SK-N-DZ (cell line): ENCODE measurements at places on chromosomes 4 and X.

- no peak for DNase-seq
Observed at GRCh38 chrX:35357656-35358055, 415.1 kb downstream of the FAM47B start.

DNA sequence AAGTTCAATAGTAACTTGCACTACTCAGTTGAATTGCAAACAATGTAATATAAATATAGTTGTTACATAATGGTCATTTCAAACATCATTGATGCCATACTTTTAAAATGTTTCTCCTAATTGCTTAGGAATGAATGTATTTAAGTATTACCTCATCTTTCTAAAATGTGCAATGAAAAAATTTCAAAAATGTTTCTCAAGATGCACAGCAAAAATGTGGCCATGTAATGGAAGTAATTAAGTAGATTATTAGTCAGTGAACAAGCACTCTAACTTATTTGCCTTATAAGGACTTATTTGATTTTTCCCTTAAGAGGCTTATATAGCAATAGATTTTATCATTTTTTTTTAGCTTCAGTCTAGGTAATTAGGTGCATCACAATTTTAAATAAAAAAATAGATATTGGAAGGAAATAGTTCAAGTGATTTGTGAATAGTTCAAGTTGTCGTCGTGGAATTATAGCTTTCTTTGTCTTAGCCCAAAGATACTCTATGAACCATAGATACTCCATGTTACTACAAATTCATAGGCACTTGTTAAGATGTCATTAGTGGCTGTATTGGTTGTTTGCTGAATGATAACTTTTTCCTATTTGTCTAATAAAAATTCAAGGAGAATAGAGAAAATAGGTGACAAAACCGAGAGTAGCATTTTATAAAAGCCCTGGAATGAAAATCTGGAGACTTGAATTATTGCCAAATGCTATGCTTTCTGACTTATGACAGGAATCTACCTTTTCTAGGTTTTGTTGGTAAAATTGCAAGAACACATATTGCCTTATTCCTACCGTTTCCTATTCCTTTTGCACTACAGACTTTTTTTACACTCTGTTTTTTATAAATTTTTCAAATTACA is 118.5 kb downstream of the TLL1 start:
- no peak for DNase-seq

DNA sequence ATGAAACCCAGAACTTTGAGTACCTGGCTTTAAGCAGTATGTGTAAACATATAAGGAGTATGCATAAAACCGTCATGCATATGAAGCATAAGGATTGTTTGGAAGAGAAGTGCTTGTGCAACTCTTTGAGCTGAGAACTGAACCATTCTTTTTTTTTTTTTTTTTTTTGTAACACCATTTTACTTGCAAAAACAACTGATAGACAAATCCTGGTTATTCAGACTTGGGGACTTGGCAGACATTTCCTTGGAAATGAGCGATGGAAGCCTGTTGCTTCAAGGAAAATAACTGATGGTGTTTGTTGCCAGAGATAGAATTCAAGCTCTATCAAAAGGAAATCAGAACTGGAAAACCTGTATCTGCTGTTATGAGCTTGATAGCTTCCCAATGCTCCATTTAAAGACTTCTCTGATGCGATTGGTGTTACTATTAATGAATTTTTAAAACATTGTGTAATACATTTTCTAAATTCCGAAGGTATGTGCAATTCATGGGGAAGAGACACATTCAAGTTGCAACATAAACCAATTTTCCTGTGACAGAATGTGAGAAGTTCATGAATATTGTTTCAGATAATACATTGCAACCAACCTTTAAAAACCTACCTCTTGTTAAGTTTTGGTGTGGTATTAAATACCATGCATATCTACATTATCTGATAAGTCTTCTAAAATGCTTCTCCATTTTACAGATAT is 47.0 kb upstream of the FAT1 start:
- no peak for DNase-seq

GRCh38 chrX:153411255-153411987 is at the start of gene ZFP92:
Gene ZFP92, plus strand, starts transcription at chrX:153411472. Its CDS starts 6,851 bp downstream, at chrX:153418323.
- DNase-seq: no peak

DNA sequence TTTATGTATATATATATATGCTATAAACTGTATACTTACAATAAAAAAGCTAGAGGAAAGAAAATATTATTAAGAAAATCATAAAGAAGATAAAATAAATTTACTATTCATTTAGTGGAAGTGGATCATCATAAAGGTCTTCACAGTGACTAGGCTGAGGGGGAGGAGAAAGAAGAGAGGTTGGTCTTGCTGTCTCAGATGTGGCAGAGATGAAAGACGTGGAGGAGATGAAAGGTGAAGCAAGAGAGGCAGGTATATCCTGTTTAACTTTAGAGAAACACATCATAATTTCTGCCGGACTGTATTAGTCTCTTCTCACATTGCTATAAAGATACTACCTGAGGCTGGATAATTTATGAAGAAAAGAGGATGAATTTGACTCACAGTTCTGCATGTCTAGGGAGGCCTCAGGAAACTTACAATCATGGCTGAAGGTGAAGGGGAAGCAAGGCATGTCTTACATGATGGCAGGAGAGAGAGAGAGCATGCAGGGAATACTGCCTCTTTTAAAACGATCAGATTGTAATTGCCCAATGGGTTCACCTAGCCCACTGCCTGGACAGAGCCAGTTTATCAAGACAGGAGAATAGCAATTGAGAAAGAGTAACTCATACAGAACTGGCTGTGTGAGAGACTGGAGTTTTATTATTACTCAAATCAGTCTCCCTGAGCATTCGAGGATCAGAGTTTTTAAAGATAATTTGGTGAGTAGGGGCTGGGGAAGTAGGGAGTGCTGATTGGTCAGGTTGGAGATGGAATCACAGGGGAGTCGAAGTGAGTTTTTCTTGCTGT is 22.1 kb upstream of the RRAGB start:
- no peak for DNase-seq

- DNase-seq: no peak
Observed at GRCh38 chr4:6324999-6325787, 55.5 kb downstream of the WFS1 start.

DNA sequence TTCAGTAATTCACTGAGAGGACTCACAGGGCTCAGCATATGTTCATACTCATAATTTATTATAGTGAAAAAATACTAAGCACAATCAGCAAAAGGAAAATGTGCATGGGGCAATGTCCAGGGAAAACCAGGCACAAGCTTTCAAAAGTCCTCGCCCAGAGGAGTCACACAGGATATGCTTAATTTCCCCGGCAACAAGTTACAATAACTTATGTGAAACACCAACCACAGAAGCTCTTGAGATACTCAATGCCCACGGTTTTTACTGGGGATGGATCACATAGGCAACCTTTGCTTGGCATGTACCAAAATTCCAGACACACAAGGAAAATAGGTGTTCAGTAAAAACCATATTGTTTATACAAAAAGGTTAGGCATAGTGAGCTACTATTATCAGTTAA is 38.5 kb upstream of the STPG2 start:
- DNase-seq: no peak

DNA sequence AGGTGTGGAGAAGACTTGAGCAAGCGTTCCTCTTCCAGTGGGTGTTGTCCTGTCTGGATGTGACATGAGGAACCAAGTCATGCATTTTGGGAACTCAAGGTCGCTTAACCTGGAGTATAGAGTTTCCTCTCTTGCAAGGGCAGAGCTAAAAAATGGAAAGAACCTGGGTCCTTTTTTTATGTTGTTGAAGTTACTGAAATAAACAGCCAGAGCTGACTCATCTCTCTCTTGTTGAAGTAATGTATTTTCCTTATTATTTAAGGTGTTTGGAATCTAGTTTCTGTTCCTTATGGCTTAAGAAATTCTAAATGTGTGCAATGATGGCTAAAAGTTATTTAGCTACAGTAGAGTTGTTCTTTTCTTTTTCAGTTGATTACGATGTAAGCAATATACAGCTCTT is 314.5 kb downstream of the CAMK2D start:
- no peak for DNase-seq

GRCh38 chrX:43479850-43480249 is 176.2 kb upstream of the MAOA start:
- no peak for DNase-seq

DNA sequence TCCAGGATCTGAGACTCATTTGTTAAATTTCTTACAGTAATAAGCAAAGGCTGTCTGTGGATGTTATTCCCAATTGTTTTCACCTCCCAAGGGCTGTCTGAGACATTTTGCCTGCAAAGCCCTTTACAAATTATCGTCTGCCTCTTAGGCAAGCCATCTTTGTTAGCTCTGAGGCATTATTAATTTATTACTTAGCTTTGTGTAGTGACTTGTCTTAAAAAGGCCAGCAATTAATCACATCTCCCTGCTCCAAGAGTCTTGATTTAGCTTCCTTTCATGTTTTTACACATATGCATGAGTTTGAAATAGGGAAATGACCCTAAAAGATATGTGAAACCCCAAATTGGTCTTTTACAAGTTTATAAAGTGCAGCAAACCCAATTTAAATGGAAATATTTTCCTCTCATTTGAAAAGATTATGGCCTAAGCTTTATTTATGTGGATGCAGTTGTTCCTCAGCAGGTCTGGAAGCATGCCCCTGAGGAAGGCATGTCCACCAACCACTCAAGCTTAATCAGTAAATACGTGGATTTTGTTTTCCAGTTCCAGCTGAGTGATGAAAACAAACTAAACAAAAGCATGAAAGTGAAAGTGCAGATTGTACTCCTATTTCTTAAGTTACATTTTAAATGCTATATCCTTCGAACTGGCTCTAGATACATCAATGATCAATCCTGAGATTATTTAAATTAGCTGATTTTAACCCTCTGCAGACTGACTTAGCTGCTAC is 173.6 kb upstream of the LNX1 start:
- DNase-seq: no peak

DNA sequence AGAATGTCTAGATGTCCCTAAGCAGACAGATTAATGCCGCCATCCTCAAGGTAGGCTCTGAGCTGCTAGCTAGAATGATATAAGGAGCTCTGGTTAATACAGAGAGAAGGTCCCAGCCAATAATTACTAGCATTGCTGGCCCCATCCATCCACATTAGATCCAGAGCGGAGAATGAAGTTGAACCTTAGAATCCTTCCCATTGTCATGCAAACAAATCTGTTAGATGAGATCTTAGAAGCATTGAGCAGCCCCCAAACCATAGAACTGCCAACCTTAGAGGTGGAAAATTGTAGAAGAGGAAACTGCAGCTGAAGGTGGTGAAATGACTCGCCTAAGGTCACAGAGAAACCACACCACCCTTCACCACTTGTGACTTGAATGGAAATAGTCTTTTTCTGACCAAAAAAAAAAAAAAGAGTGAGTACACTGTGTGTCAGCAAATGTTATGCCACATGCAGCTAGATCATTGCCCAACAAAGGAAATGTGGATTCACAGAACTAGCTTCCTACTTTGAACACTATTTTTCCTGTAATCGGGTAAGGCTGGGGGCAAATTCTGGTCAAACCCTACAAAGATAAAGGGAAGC is 162.1 kb downstream of the SMIM20 start:
- DNase-seq: no peak

- no peak for DNase-seq
Observed at GRCh38 chr4:113086172-113086695, 36.8 kb downstream of the ANK2 start.

GRCh38 chr4:122766950-122767349 is 34.4 kb downstream of the BBS12 start:
- no peak for DNase-seq

DNA sequence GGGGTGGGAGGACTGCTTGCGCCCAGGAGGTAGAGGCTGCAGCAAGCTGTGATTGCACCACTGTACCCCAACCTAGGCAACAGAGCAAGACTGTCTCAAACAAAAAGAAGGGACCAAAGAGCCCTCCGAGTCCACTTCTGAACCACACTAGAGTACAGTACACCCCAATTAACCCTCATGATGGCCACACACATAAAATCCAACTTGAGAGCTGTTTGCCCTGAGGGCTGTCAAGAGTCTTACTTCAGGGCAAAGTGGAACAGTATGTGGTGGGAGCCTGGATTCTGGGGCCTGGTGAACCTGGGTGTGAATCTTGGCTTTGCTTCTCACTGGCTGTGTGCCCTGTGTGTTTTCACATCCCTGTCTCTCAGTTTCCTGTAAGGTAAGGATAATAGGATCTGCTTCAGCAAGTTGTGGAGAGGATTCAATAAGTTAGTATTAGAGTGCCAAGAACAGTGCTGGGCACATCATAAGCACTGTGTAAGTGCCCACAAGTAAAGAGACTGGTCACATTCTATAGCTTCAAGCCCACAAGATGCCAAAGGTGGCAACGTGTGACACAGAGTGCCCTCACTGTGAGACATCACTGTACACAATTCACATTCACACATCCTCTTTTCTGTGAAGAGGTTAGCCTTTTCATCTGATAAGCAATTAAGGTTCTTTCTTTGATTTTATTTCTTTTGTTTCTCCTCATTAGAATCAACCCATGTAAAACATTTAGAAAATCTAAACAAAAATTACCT is 52.1 kb downstream of the LEF1 start:
- DNase-seq: no peak

DNA sequence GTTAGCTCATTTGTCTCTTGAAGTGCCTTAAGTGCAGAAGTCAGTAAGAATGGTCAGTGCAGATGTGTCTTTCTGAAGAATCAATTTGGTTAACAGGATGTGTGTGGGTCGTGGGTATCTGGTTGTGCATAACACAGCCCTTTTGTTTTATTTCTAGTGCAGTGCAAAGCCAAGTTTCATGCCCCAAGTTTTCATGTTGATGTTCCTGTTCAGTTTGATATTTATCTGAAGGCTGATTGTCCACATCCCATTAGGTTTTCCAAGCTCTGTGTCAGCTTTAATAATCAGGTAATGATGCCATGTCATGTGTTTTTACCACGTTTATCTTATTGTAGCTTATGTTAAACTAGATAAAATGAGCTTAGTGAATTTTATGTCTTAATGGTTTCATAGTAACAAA is 27.4 kb downstream of the TRAPPC11 start:
- no peak for DNase-seq

GRCh38 chr4:150074064-150074463 is 4.2 kb upstream of the DCLK2 start:
- no peak for DNase-seq

- peak; percentile 74 for DNase-seq
Observed at GRCh38 chr4:94175553-94176261, 32.0 kb upstream of the SMARCAD1 start.

GRCh38 chrX:95919605-95920004 is 765.0 kb upstream of the DIAPH2 start:
- DNase-seq: no peak

DNA sequence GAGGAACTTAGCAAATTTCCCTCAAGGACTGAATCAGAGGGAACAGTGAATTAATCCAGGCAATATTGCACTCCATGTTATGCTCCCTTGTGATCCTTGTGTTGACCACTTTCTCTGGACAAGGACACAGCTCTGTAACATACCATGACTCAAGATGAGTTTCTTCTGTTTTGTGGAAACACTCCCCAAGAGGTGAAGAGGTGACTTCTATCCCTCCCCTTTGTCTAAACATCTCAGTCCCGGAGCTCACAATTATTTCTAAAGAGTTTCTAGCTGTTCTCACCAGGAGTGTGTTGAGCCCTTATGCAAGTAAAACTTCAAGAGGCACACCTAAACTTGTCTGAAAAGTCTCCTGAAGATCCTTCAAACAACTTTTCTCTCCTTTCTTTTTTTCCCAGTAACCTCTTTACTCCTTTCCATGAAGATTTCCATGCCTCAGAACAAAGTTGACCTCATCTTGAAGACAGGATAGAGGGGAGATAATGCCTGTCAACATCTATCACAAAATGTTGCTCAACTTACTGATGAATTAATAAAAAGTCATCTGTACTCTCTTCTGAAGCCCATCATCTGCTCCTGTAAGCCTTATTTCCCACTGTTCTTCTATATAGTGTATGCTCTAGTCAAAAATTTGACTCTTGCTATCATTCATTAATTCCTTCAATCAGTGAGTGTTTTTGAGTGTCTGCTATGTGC is 429.1 kb downstream of the SPRY1 start:
- no peak for DNase-seq

GRCh38 chr4:72591547-72592454 is 22.8 kb upstream of the ADAMTS3 start:
- DNase-seq: peak; percentile 68
